ENCODE measurements at places on chromosomes 3 and 15.
A peak's percentile ranks its signal among the peaks of the same experiment; 100 is the strongest.

DNA sequence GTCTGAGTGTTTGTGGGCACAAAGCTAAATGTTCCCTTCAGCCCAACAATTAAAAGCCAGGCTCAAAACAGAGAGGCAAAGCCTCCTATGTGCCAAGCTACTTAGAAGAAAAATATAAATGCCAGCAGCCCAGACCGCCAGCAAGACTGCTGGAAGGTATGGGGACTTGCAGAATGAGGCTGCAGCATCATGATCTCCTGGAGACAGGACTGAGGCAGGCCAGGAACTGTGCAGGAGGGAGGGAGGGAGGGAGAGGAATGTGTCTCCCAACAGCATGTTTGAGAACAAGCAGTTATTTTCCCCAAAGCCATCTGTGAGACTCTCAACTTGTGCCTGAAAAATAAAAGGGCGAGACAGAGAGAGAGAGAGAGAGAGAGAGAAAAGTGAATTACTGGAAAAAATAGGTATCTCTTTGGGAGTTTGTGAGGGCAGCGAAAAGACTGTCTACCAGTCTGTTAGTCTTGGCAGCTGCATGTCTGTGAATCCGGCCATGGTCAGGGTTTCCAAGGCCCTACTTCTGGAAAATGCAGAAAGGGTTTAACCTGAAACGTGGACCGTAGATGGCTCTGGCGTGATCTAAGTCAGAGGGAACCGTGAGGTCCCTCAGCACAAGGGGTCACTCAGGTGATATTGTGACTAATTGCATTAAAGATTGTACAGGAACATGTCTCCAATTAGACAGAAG is 139.7 kb upstream of the COL8A1 start:
- DNase-seq = no peak

GRCh38 chr15:69478259-69478781 is 25.7 kb downstream of the RPLP1 start:
- peak; percentile 62 for DNase-seq

DNA sequence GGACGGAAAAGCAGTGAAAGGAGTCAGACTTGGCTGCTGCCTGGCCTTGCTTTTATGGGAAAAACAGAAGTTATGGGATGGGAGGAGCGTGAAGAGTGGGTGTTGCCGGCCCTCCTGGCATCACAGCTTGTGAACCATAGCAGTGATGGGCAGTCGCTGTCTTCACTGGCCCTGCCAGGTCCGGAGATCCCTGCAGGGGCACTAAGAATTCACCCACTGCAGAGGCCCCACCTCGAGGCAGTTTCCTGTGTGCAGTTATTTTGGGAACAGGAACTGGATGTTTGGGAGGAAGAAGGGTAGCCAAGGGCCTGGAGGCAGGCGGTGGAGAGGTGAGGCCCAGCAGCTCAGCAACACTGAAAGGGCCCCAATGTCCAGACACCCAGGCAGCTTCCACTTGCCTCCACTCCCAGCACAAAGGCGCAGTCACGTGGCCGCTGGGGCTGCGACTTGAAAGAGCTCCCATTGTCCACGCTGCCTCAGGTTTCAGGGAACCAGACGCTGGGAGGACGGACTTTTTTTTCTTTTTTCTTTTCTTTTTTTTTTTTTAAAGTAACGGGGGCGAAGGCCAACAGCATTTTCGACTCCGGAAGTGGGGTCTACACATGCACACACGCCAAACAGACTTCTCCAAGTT is 255.6 kb downstream of the ZNF621 start:
- no peak for DNase-seq

GRCh38 chr3:59262076-59262498 is 212.3 kb upstream of the CFAP20DC start:
- DNase-seq = peak; percentile 11

DNA sequence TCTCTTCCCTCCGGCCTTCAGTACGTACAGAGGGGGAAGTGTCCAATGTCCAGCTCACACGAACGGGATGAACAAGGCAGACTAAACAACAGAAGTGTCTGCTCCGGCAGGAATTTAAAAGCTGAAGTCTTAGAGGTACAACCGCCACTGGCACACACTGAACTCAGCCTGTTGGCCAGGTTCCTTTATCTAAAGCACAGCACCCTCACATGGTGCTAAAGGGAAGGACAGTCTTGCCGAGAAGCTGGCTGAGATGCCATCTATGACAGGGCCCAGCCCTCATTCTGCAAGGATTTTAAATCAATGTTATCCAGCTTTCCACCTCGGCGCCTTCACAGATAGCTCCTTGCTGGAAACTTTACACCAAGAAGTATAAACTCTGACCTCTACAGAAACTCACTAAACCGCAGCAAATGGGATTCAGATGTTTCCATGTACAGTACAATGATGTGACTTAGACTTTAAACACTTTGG is 2.8 kb downstream of the ADAMTS17 start:
- DNase-seq = no peak

GRCh38 chr15:25838871-25839195 is 24.3 kb downstream of the ATP10A start:
- DNase-seq = no peak

DNA sequence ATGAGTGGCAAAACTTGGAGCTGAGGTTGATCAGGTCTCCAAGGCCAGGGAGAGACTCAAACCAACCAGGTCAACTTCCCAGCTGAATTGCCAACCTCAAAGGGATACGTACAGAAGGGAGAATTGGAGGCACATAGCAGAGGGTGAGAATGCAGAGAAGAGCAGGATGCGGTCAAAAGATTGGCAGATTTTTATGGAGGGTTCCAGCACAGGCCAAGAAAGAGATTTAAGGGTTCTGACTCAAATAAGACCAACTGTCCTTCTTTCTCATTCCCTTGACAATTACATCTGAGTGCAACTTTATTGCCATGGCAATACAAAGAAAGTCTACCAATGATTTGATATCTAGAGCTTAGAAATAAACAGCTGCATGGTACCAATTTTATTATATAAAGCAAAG is 33.2 kb downstream of the SCG5 start:
- no peak for DNase-seq

DNA sequence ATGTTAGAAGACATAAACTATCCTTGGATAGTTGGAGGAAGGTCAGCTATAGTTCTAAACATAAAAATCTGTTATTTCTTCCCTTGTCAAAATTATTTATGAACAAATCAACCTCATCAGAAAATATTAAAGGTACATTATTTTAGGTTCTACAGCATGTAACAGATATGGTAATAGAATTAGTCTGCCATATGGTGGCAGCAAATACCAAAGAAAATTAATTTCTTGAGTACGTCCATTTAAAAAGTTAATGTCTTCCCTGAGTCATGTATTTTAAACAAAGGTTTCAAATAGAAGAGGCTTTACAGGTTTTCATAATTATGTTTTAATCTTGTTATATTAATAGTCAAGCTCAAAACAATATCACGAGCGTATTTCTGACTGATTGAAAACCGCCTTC is 17.9 kb upstream of the ANKRD28 start:
- DNase-seq = no peak

DNA sequence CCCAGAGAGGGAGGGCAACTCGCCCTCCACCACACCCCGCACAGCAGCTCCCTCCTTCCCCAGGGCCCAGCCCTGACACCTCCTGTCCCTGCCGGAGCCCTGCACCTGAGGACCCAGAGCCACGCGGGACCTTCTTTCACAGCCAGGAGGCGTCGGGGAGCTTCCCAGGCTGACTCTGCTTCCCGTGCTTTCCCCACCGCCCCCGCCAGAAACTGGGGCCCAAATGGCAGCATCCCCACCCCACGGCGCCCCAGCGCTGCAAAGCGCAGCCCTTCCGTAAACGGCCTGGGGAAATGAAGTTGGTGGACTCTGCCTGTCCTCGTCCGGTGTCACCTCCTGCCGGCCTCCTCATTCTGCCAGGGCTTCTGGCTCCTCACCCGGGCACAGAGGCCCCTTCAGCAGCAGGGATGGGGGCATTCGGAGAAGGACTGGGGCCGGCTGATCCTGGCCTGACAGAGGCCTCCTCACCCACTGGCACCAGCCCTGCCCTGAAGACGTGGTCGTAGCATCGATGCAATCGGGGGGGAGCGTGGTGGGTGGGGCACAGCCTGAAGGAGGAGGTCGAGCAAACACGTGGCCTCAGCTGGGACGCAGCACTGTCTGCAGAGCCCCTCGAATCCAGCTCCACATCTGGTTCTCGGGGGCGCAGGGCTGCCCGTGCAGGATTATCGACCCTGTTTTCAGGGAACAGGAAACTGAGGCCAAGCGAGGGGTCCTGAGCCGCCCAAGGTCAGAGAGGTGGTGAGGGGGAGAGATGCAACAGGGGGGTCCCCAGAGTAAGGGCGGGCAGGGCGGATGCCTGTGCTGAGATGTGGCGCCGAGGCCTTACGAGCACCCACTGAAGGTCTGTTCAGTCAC is 235.4 kb downstream of the XXYLT1 start:
- DNase-seq = peak; percentile 46

GRCh38 chr3:27542476-27542875 is 58.3 kb upstream of the SLC4A7 start:
- DNase-seq = no peak

GRCh38 chr15:68683026-68683425 is 104.2 kb downstream of the CORO2B start:
- DNase-seq = no peak

DNA sequence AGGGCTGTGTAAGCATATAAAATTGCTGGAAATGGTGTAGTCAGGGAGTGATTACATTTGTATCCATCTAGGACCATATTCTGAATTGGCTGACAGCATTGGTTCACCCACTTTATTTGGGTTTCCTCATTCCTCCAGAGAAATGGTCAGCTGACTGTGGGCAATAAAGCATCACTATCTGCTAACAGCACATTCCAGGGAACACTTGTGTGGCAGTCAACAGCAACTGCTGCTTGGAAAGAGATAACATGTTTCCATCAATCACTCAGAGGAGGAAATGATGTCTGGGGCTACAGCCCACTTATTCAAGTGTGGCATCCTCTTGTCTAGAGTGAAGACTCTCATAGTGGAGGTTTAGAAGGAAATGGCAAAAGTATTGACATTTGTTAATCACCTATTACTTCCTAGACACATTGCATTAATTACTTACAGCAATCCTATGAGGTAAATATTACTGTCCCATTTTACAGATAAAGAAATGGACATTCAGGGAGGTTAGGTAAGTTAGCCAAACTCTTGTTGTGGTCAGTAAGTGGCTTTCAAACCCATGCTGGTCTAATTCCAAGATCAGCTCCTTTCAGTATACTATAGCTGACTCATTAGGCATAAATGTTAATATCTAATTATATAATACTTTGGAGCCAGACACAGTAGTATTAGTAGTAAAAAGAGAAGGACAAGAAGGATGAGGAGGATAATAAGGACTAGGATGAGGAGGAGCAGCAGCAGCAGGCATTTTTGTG is 247.8 kb downstream of the ALCAM start:
- no peak for DNase-seq

DNA sequence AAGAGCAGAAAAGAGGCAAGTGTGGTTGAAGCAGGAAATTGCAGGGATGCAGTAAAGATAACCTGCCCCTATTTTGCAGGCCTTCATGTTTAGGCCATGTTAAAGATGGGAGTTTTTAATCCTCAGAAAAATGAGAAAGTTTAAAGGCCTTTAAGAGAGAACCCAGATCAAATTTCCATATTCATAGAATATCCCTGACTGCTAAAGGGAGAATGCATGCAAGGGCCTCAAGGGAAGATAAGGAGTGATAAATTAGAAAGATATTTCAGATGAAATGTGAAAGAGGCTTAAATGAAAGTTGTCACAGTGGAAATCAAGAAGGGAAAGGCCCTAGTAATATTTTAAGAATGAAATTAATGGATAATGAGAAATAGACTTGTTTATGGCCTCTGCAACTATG is 292.1 kb downstream of the SATB1 start:
- no peak for DNase-seq

- no peak for DNase-seq
Measured at GRCh38 chr3:184209146-184209923, 20.1 kb upstream of the VWA5B2 start.

GRCh38 chr3:40181182-40181581 is 128.3 kb upstream of the EIF1B start:
- DNase-seq = no peak

DNA sequence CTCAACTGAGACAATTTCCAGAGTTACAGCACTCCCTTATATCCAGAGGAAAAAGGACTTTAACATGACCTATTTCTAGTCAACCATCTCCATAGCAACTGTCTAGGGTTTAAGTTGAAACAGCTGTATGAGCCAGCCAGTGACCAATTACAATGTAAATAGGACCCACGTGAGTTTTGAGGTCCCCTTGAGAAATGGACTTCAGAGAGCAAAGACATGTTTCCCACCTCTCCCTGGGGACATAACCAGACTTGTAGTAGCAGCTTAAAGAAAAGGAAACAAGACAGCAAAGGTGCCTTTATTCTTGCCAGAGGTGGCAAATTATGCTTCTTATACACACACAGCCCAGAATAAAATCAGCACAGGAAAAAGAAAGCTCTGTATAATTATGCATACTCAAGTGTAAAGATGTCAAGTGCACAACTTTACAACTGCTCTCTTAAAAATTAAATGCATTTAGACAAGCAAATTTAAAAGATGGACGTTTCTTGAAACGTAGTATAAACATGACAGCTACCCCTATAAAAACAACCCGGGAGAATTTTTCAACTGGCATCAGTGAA is 40.2 kb downstream of the SUMF1 start:
- DNase-seq = peak; percentile 34

DNA sequence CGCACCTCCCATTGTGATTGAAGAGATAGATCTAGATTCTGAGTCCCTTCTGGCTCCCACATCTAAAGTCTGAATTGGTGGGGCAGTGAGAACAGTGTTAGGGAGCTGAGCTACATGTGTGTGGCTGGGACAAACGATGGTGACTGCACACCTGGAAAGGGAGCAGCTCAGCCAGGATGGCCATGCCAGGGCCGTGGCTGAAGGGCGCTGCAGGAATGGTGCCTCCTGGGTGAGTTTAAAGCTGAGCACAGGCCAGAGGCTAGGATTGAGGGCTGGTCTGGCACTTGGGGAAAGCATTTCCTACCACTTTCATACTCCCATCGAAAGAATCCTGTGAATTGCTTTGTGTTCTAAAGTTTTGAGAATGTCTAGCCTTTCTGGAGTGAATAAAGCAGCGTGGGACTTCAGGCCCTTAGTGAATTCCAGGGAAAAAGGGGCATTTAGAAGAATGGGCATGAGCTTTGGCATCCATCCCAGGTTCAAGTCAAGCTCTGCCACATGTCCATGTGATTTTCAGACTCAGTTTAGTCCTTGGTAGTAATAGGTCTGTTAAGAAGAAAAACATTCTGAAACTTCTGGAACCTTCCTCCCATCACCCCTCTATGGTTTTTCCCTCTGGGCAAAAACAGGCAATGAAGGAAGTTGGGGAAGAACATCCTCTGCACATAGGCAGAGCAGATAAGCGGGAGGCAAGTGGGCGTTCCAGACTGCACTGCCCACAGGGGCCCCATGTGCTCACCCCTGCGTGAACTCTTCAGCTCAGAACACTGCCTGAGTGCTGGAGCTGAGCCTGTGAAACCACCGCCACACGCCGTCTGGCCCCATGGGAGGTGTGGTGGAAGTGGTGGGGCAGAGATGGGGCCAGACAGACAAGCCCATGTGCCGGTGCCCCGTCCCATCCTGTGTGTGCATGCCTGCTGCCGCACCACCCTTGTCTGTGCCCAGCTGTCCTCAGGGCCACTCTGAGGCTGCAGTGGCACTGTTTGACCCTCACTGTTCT is 12.9 kb upstream of the CPNE9 start:
- DNase-seq = peak; percentile 78
